ENCODE measurements at places on chromosomes 16 and 17.
A peak's percentile ranks its signal among the peaks of the same experiment; 100 is the strongest.

DNA sequence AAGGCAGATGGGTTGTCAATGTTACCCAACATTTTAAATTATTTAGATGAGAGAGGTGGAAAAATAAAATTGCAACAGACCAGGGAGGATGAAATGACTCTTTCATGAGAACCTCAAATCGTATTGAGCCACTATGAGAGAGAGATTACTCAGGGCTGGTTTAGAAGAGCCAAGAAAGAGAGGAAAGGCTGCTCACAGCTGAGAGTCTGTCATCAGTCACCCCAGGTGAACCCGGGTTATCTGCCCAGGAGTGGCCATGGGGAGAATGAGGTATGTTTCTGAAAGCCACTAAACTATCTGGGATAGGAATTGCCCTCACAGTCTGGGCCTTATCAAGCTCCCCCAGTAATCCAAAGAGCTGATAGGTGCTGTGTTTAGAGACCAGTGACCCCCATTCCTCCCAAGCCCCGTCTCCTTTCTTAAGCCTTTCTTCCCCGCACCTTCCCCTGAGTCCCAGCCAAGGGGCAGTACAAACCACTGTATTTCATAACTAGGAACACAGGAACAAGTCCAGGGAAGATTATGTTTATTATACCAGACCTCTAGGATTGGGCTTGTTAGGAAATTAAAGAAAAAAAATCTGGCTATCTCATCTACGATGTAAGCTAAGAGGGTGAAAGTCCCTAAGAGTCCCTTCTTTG is 158.9 kb upstream of the NOL11 start:
- DNase-seq = no peak

- no peak for DNase-seq
These were observed 354.1 kb downstream of the SOX9 start for GRCh38 chr17:72474719-72475477.

DNA sequence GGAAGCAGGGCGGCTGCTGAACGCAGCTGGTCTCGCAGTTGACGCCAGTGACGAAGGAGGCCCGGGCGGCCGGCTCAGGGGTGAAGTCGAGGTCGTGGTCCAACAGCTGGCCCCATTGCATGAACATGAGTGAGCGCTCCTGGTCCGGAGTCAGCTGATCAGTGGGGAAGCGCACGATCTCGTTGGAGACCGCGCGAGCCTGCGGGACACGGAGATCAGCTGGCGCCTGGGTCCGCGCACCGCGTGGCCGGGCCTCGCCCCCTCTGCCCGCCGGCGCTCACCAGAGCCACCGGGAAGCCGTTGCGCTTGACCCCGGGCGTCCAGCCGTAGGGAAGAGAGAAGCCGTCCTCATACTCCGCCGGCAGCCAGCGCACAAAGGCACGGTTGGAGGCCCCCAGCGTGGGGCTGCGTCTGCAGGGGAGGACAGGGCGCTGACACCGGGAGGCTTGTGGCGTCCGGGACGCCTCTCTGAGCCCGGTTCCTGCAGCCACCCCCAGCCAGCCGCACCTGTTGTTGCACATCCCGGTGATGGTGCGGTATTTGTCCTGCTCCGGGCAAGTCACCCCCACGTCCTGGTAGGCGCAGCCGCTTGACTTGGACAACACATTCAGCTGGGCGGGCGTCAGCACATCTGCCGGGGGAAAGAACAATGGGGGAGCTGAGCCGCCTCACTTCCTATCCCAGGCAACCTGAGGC is 1.6 kb downstream of the MPO start:
- DNase-seq = no peak

- DNase-seq = no peak
These were observed 6.0 kb downstream of the MTSS2 start for GRCh38 chr16:70679671-70680494.

DNA sequence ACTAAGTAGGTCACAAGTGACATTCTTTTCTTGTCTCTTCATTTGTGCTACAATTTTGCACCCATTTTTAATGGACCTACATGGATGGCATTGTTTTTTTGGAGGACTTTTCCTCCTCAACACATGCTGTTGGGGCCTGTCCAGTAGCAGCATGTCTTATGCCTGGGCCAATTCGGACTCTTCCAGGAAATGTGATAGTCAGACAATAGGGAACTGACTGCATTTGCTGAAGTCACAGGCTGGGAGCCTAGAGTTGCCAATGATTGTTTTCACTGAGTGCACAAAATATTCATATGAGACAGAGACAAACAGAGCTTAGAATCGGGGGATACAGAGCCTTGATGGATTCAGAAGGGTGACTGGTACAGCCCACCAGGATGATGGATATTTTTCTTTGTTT is 867.3 kb upstream of the GOT2 start:
- no peak for DNase-seq

- peak; percentile 57 for DNase-seq
These were observed 12.5 kb upstream of the RHBDL3 start for GRCh38 chr17:32253117-32253611.

DNA sequence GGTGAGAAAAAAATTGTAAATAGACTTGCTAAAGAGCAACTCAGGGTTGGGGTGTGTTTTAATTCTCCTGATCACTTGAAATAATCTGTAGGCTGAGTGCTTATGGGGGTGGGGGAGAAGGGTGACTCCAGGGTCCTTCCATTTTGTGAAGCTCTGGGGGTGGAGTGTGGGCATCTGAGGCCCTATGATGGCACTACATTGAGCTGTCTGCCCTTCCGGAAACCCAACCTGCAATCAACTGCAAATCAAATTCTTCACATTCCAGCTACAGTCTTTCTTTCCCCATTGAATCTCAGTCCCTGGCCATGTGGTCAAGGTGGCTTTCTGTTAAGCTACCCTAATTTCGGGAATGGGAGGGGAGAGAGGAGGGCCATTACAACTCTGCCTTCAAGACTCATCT is 6.0 kb upstream of the CDC6 start:
- DNase-seq = no peak

DNA sequence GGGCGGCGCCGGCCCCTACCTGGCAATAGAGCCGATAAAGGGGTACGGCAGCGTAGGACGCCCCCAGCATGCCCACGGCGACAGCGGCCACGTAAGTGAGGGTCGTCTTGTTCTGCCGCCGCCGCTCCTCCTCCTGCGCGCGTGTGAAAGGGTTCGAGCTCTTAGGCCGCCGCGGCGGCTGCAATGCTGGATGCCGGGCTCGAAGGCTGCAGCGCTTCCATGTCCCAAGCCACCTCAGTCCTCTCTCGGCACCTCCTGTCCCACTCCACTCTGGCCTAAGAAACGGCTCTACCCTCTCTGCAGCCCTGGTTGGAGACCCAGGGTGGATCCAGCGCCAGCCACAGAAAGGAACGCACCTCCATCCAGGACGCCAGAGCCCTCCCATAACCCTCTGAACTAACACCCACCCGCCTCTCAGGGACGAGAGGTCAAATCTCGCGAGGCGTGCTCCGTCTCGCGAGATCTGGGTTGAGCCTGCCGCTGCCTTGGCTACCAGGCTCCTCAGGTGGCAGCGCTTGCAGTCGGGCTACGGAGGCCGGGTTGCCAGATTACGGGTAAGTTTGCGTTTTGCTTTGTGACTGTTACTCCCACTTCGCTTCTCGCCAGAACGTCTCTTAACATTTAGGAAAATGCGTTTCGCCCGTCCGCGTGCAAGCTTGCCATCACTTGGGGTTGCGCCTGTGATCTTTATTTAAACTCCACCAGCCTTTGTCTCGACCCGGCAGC is at the start of the genes COX11 and STXBP4:
TSS of gene COX11 (minus strand) at position 393 of the 726 bp plus-strand sequence. CDS start at position 385, 8 bp downstream.
TSS of gene STXBP4 (plus strand) at position 504 of the 726 bp plus-strand sequence. CDS start 17,455 bp downstream, outside the sequence.
- DNase-seq = peak; percentile 95

DNA sequence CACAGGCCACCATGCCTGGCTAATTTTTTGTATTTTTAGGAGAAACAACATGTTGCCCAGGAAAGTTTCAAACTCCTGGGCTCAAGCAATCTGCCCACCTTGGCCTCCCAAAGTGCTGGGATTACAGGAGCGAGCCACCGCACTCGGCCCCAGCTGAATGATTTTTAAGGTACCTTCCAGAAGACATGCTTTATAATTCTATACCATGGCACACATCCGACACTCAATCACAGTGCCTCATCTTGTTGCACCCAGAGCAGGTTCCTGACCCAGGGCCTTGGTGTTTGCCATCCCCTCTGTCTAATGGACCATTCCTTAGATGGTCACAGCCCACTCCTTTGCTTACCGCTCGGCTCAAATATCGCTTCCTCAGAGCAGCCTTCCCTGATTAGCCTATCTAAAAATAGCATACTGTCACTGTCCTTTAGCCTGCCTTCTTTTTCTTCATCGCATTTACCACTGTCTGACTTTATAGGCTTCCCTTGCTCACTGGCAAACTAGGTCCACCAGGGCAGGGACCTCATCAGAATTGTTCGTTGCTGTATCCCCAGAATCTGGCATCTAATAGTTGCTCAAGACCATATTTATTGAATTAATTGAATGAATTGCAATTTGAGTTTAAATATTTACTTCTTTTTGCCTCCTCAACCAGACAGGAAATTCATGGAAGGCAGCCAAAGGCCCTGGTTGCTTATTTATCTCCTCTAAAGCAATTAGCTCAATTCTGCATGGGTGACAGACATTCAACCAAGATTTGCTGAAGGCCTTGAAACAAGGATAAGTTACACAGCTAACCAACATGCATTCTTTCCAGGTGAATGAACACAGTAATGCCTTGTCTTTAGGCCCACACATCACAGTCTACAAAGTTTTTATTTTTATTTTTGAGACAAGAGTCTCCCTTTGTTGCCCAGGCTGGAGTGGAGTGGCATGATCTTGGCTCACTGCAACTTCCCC is 6.3 kb upstream of the TENT4B start:
- no peak for DNase-seq

GRCh38 chr16:26709754-26710153 is 357.0 kb upstream of the C16orf82 start:
- no peak for DNase-seq

DNA sequence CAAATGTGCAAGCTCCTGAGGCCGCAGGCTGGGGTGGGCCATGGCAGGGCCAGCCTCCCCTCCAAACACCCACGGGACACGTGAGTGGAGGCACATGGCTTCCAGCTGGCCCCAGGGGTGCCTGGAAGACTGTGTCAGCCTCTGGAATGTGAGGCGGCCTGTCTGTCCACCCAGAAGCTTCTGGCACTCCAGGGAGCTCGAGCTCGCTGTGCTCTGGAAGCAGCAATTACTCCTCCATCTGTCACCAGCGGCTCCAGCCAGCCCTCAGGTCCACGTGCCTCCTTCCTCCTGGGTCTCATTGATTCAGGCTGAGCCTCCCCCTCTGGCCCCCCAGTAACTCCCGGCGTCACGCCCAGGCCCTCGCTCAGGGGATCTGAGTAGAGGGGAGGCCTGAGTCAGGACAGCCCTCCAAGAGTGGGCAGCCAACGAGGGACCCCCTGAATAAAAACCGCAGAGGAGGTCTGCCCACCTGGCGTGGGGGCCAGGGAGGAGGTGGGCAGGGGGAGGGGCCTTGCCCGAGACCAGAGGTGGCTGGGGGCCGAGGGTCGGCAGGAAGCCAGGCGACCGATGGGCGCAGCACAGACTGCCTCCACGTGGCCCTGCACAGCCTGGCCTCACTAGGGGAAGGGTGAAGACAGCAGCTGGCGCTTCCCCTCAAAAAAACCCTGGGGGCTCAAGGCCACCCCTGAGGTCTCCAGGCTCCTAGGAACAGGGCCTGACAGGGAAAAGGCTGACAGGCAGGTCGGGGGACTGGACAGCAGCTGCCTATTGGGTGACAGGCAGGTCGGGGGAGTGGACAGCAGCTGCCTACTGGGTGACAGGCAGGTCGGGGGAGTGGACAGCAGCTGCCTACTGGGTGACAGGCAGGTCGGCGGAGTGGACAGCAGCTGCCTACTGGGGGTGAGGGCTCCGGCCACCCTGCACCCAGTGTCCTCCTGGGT is 11.9 kb downstream of the PIEZO1 start:
- no peak for DNase-seq

GRCh38 chr16:22004341-22004740 is 3.4 kb upstream of the PDZD9 start:
- DNase-seq = no peak

Data from T-helper 17 cell (primary cell).